ENCODE measurements at places on chromosomes 2 and 18. TPM values are rescaled to one million over a fixed set of nuclear protein-coding genes. Genes with fewer than 3 reads are reported as not detected.
A peak's percentile ranks its signal among the peaks of the same experiment; 100 is the strongest.

Gene C1QL2
- total RNA-seq = not detected

Gene GPR39
- 13.4 TPM for total RNA-seq

Gene CCDC121
- 4.2 TPM for total RNA-seq

Gene CRYBA2
- not detected for total RNA-seq

Gene SCG2
- total RNA-seq = 0.61 TPM

Gene KIAA2012
- not detected for total RNA-seq

Gene KCNJ13
- not detected for total RNA-seq

GRCh38 chr2:47064106-47064505, 91.0 kb downstream of the STPG4 start:
- H3K27ac ChIP-seq = no peak overlapping the region
- H3K27me3 ChIP-seq = no peaks in the 10 kb centered on the region
- peaks cover 21% of the 10 kb centered on the region for H3K36me3 ChIP-seq
- H3K4me3 ChIP-seq = no peak overlapping the region

DNA sequence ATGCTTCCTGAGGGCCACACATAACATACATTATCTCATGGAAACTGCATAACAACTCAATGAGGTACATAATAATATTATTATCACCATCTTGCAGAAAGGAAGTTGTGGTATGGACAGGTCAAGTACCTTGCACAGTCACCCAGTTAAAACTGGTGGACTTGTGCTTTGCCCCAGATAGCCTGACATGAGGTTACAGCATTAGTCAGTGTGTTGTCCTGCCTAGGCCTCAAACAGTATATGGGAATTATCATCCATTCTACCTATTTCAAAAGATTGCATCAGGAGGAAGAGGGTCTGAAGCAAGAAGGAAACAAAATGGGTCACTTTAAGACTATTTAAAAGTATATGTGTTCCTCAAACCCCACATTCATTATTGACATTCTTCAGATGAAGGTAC, 5.4 kb upstream of the ANTXR1 start:
- no peaks in the 10 kb centered on the region for H3K36me3 ChIP-seq
- no peak overlapping the region for H3K27ac ChIP-seq
- no peak overlapping the region for H3K4me3 ChIP-seq
- no peaks in the 10 kb centered on the region for H3K27me3 ChIP-seq
- DNase-seq = no peak
- peaks cover 4% of the 10 kb centered on the region for H3K4me1 ChIP-seq

DNA sequence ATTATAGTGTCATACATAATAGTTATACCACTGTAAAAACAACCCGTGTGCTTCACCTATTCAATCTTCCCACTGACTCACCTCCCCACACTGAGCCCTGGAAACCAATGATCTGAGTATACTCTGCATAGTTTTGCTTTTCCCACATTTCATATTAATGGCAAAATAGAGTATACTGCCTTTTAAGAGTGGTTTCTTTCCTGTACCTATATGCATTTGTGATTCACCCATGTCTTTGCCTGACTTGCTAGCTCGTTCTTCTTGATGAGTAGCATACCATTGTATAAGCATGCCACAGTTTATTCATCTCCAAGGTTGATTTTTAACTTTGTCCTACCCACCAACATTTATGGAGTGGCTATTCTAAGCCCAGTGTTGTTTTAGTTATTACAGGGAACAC, 686.4 kb downstream of the PLCL1 start:
- no peaks in the 10 kb centered on the region for H3K4me1 ChIP-seq
- no peaks in the 10 kb centered on the region for H3K27me3 ChIP-seq
- H3K4me3 ChIP-seq = no peak overlapping the region

- H3K4me3 ChIP-seq = no peak overlapping the region
- DNase-seq = no peak
- no peak overlapping the region for H3K27ac ChIP-seq
- H3K27me3 ChIP-seq = no peaks in the 10 kb centered on the region
- H3K4me1 ChIP-seq = no peaks in the 10 kb centered on the region
Observed at GRCh38 chr2:230688490-230688889, 24.2 kb upstream of the CAB39 start.

- H3K27me3 ChIP-seq = no peaks in the 10 kb centered on the region
- H3K27ac ChIP-seq = no peak overlapping the region
- no peaks in the 10 kb centered on the region for H3K36me3 ChIP-seq
Observed at GRCh38 chr18:36711813-36712444, 116.9 kb downstream of the TPGS2 start.

DNA sequence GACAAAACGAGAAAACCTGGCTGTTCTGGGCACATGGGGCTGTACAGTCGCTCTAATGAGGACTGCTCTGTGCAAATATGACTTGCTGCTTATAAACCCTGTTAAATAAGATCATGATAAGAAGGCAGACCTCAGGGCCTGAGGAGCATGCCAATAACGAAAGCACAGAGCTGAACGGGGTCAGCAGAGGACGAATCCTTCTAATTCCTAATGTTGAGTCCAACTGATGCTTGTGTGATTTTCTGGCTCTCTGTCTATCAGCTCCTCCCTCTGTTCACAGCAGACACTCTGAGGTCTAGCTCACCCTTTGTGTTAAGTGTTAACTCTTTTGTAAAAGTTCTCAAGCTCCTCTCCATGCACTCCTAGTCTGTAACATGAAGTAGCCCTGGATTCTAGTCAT, 167.2 kb upstream of the REV1 start:
- H3K27me3 ChIP-seq = no peaks in the 10 kb centered on the region
- no peak overlapping the region for H3K27ac ChIP-seq
- H3K4me1 ChIP-seq = no peaks in the 10 kb centered on the region

GRCh38 chr18:23529604-23530003, 26.3 kb downstream of the RMC1 start:
- no peak overlapping the region for H3K27ac ChIP-seq
- peaks cover 99% of the 10 kb centered on the region for H3K36me3 ChIP-seq
- H3K4me3 ChIP-seq = no peak overlapping the region
- no peaks in the 10 kb centered on the region for H3K27me3 ChIP-seq
- no peak for DNase-seq

GRCh38 chr2:216047397-216047796, 34.0 kb upstream of the MREG start:
- H3K4me3 ChIP-seq = no peak overlapping the region
- no peak overlapping the region for H3K27ac ChIP-seq
- no peaks in the 10 kb centered on the region for H3K4me1 ChIP-seq
- H3K27me3 ChIP-seq = no peaks in the 10 kb centered on the region

GRCh38 chr18:25873833-25874232, 216.6 kb downstream of the SS18 start:
- H3K27me3 ChIP-seq = no peaks in the 10 kb centered on the region
- no peak overlapping the region for H3K4me3 ChIP-seq
- no peak for DNase-seq
- no peaks in the 10 kb centered on the region for H3K4me1 ChIP-seq
- no peak overlapping the region for H3K27ac ChIP-seq

DNA sequence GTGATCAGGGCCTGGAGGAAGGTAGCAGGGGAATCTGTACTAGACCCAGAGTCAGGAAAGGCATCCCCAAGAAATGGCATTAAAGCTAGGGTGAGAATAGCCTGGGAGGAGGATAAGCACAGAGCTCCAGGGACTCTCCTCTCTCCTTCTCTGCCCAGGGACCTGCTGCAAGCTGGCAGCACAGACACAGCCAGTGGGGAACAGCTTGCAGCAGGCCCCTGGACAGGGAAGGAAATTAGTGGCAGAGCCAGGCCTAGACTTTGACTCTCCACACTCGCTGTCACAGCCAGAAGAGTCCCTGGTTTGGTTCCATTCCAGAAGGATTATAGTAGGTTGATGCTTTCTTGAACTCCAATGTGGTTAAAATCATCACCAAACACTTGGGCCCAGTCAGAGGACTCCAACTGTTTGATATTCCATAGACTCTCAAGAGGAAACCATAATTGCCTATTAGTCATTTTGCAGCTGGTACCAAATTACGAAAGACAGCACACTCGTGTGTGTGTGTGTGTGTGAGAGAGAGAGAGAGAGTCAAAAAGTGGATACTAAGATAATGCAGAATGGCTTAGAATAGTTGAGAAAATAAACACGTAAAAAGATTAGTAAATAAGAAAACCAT, 95.5 kb upstream of the ATP8B1 start:
- H3K4me1 ChIP-seq = no peaks in the 10 kb centered on the region
- H3K36me3 ChIP-seq = no peaks in the 10 kb centered on the region
- H3K27ac ChIP-seq = no peak overlapping the region
- H3K27me3 ChIP-seq = no peaks in the 10 kb centered on the region
- DNase-seq = no peak
- no peak overlapping the region for H3K4me3 ChIP-seq

DNA sequence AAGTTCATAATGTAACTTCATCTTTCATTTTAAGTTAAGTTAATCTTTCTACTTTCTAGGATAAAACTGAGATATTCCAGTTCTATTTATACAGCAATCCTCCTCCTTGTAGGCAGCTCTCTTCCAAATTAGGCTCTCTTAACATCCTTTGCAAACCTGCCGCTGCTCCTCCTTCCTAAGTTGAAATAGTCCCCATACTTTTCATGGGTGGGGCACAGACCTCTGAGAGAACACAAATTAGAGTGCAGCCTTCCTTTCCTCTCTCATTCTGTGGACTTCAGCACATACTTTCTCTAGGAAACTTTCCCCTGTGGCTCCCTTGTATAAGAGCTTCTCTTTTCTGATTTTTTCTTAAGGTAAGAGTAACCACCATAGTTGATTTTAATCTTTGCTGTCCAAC, 28.3 kb downstream of the TWSG1 start:
- no peaks in the 10 kb centered on the region for H3K27me3 ChIP-seq
- H3K4me3 ChIP-seq = no peak overlapping the region
- no peaks in the 10 kb centered on the region for H3K36me3 ChIP-seq

DNA sequence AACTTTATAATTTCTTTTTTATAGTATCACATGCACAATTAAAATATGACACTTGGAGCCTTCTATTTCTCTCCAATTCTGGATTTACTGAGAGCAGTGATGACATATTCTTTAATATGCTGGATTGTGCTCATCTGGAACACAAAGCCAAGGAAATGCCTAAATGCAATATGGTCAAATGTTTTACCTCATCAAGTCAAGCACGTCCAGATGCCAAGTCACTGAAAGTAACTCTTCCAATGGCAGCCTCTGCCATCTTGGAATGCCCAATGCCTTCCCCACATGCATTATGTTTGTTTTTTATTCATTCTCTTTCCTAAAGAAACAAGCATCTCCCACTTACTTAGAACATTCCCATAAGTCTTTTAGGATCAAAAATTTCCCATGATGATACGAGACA, 189.8 kb downstream of the TMX3 start:
- no peaks in the 10 kb centered on the region for H3K36me3 ChIP-seq
- H3K27ac ChIP-seq = no peak overlapping the region
- no peak for DNase-seq
- H3K4me1 ChIP-seq = no peaks in the 10 kb centered on the region

- no peak overlapping the region for H3K27ac ChIP-seq
- H3K4me3 ChIP-seq = no peak overlapping the region
- no peaks in the 10 kb centered on the region for H3K27me3 ChIP-seq
- no peaks in the 10 kb centered on the region for H3K4me1 ChIP-seq
Observed at GRCh38 chr2:19256121-19256601, 102.3 kb downstream of the OSR1 start.

- no peak for DNase-seq
- H3K27ac ChIP-seq = peak overlapping the region; percentile 45
- H3K4me1 ChIP-seq = no peaks in the 10 kb centered on the region
- peak overlapping the region; percentile 40 for H3K4me3 ChIP-seq
- H3K36me3 ChIP-seq = no peaks in the 10 kb centered on the region
Observed at GRCh38 chr2:44087714-44088092, 81.0 kb upstream of the PPM1B start.

Measured in upper lobe of right lung (tissue), 1 donor.